ENCODE measurements at places on chromosomes 4 and X.
A peak's percentile ranks its signal among the peaks of the same experiment; 100 is the strongest.

DNA sequence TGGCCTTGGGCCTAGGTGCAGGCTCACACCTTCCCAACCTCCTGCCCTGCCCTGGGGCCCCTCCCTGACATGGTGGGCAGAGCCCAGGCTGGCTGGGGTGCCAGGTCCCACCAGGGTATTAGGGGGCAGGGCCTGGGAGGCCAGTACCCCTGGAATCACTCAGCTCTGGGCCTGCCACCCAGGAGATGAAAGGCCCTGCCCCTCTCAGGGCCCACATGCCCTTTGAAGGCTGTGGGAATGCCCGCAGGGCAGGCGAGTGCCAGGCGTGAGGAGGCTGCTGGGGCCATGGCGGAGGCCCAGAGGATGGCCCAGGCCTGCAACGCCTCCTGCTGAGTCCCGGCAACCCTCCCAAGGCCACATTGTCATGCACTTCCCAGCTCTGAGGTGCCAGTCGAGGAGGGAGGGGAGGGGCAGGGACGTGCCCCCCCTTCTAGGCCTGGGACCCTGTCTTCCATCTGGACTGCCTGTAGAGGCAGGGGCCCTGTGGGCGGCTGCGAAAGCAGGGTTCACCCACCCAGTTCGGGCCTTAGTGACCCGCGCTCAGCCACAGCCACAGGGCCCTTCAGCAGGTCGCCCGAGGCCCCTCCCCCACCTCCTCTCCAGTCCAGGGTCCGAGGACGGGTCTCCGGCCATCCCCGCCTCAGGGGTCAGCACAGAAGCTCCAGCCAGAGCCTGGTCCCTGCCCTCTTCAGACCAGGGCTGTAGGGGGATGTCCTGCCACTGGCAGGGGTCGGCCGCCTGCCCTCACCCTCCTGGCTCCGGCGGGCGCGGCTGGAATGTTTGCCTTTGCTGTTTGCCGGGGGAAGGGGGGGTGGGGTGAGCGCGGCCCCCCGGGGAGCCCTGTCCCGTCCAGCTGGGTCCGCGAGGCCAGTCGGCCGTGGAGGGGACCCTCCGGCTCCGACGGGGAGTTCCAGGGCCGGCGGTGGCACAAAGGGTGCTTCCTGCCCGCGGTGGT lies 26.7 kb upstream of the FGFR3 start:
- DNase-seq = no peak

DNA sequence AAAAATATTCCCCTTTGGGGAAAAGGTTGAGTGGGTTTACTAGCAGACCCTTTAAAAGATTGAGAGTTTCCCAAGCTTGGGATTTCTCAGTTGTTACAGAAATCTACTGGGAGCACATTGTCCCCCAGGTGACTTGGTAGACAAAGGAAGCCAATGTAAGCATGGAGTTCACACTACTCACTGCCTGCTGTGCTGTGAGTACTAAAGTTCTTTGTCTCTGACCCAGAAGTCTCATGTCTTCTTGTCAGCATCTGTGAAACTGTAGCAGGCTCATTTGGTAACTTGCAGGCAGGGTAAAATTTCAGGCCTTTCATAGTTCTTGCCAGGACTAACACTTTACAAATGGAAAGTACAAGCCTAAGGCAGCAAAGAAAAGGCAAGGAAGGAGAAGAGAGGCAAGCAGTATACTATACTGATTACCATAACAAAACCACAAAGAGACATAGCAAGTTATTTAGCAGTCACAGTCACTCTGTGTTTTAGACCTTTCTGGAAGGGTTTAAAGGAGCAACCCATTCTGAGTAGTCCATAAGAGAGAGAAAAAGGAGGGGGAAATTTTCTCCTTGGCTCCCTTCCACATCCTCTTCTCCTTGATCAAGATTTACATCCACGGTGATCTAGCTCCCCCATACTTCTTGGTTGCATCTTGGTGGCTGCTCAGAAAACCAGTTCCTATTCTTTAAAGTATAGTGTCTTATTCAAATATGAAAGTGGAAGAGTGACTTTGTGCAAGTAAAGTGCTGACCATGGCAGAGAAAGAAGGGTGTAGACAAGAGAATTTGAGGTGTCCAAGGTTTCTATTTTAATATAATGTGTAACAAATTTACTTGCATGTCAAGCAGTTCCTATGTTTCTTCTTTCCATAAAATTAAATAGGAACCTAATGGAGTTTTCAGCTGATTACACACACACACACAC lies 160.0 kb upstream of the PDE5A start:
- DNase-seq = no peak

- no peak for DNase-seq
Measured at GRCh38 chr4:42720533-42720932, 63.6 kb upstream of the ATP8A1 start.

DNA sequence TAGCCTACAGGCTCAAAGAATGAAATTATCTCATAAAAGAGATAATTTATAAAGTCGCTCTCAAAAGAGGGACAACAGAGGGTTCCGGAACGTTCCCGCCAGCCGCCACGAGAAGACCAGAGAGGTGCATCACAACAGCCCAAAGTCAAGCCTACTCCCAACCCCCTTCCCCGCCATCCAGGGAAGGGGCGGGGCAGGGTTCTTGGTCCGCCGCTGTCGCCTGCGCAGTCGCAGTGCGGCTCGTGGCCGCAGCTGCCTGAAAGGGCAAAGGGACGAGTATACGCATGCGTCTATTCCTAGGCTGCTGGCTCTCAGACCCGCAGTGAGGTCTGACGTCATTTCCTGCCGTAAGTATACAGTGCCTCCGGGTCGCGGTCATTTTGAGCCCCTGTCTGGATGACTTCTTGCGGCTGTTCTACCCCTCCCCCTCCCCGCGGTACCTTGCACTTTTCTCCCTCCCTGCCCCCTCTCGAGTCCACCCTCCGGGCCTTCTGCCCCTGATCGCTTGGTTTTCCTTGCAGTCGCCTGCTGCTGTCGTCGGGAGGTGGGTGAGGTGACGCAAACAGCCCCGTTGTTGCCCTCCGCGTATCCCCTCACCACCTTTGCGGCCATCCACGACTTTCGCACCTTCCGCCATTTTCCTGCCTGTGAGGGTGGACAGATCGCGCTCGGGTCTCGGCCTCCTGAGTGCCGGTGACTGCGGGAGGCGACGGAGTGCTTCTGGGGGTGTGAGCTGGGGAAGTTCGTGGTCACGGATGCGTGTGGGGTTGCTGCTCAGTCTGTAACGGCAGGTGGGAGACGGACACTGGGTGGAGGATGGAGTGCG lies at the start of gene OCIAD1:
Gene OCIAD1 (plus strand): TSS at position 383 of the 826 bp plus-strand sequence. CDS start 1,537 bp downstream, outside the sequence.
- peak; percentile 99 for DNase-seq

DNA sequence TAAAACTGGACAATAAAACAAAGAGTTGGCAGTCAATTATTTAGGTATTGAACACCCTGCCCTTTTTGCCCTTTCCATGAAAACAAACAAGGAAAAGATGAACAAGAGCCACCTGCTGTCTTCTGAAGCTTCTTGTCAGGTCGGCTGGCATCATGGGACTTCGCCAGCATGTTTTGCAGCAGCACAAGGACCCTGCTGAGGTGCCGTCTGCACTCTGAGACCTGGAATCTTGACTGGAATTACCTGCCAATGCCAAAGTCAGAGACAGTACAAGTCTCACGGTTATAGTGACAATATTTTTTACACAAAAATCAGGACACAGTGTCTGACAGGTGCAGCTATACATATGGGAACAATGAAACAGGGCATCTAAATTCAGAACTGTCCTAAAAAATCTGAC lies 284.5 kb downstream of the GASK1B start:
- no peak for DNase-seq

DNA sequence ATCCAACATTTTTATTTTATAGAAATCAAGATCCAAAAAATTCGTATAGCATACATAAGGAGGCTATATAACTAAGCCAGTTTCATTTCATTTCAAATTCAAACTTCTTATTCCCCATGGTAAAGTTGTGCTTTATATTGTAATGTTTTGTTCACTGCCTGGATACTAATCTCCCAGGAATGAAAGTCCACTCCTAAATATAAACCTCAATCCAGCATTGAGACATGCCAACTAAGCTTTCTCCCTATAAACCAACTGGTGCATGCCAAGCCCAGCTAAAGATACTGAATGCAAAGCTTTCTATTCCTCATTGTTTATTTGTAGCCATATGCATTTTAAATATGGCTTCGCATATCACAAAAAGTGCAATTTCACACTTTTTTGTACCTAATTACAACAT lies 63.8 kb upstream of the INPP4B start:
- DNase-seq = no peak

DNA sequence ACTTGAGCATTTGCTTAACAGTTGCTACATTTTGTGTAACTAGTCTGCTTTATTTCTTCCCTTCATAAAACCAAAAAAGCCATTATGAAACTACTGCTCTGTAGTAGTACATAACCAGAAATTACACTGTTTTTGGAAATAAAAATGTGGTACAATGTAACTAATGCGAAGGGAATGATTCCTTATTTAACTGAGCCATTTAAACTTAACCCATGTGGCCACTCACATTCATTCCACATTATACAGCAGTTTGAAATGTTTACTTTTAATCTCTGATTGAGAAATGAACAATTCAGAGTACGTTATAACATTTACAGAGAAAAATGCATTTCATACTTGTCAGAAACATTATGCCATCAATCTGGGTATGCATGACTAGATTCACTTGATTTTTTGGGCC lies 94.2 kb downstream of the NYX start:
- DNase-seq = no peak

DNA sequence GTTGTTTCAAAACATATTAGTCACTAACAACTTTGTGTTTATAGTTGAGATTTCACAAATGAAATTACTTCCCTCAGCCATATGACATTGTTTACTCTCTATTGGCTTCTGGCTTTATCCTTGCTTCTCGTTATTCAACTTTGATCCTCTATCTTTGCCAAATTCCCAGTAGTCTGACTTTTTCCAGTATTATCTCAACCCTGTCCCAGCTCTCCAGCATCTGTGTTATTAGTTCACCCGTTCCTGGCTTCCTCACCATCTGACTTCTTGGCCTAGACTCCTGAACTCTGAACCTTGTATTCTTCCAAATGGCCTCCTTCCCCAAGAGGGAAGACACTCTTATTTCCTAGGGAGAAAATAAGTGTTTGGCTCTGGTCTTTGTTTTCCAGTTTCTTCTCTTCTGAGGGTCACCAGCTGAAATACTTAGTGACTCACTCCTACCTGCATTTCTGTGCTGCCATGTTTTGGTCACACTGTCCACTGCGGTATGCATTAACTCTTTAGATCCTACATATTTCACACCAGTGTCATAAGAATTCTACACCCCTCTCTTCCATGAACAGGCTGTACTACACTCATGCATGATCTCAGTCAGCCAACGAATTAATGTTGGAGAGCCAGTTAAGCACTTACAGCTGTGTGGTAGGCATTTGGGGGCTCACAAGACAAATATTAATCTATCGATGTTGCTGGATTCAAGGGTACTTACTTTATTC lies 17.0 kb upstream of the ARHGAP24 start:
- no peak for DNase-seq

DNA sequence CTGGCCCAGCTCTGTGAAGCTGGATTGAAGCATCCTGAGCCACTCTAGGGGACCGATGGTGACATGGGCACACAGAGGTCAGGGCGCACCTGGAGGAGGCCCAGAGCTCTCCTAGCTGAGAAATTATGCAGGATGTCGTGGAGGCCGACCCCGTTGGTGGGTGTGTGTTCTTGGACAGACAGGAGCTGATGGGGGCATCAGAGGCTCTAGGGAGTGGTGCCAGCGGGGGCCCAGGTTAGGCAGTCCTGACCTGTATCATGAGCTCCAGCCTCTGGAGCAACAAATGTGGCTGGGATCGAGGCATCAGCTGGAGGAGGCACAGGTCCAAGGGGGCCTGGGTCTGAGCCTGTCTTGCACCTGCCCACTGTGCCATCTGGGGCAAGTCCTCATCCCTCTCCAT lies 124.6 kb upstream of the PSAPL1 start:
- no peak for DNase-seq

- peak; percentile 70 for DNase-seq
Measured at GRCh38 chr4:152352622-152353116, 183.2 kb downstream of the FBXW7 start.

- DNase-seq = no peak
Measured at GRCh38 chr4:76028350-76028765, 5.1 kb upstream of the CXCL10 start.

GRCh38 chrX:47862680-47863079 lies 26.0 kb downstream of the ZNF81 start:
- no peak for DNase-seq

GRCh38 chrX:149707147-149707901 lies 4.5 kb upstream of the MAGEA11 start:
- no peak for DNase-seq
